ENCODE measurements at places on chromosomes 4 and X. TPM values are rescaled to one million over a fixed set of nuclear protein-coding genes. Genes with fewer than 3 reads are reported as not detected.

Gene TAF7L
- total RNA-seq: not detected

Gene PHOX2B
- not detected for total RNA-seq

DNA sequence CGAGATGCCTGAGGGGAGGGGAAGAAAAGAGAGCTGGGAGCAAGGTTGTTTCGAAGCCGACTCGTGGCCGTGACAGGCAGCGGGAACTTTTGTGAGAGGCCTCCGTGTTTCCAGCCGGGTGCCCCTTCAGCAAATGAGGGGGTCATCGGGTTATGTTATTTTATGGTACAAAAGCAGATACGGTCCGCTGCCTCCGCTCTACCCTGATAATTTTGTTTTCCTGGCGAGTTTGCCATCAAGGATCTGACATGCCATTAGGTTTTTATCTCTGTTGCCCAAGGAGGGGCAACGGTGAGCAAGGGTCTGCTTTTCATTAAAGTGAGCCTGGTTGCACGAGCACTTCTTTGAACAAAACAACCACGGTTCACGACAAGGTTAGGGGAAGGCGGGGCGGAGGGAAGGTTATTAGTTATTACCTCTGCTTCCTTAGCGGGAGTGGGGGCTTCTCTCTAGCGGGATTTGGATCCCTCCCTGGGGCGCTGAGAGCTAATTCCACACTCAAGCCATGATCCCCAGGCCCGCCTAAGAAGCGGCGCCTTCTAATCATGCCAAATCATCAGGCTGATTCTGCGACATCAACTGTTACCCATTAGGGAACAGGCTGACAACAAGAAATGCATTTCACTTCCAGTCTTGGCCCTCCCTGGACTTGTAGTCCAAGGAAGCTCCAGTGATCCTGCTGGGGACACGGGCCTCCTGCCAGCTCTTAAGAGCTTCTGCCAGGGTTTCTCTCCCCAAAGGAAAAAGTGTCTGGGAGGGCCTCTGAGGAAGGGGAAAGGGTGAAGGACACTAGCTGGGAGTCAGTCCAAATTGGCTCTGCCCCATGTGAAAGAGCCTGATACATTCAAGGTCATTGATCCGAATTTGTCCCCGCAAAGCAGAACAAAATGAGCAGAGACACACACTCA lies 617.7 kb downstream of the MID1IP1 start:
- DNase-seq: no peak

DNA sequence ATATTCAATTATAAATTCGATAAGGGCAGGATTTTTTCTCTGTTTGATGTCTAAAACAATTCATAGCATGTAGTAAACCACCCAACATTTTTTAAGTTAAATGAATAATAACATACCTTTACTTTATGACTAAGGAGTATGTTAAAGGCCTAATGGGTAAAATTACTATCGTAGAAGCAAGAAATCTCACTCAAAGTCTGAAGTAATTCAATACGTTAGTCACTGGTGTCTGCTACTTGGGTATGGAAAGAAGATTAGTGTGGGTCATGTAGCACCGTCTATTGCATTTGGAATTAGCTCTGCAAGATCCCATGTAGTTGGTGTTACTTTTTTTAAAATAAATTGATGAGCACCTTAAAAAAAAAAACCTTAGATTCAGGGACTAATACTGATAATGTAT lies 374.5 kb downstream of the GRID2 start:
- no peak for DNase-seq

DNA sequence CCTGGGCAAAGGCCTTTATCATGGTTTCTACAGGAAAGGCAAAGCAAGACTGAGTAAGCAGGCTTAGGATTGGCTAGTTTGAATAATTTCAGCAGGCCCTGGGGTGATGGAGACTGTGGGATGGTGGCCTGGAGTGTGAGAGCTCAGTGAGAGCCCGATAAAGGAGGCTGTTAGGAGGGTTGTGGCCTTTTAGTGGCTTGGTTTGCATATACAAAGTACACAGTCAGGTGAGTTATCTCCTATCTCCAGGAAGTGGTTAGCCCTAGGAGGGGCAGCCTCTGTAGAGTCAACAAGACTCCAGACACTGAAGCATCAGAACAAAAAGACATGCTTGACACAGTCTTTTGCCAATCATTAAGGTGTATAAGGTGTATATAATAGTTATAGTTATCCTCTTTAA lies 157.2 kb downstream of the CFAP299 start:
- DNase-seq: no peak

GRCh38 chr4:108556588-108557200 lies 63.7 kb upstream of the RPL34 start:
- DNase-seq: no peak
